ENCODE measurements at places on chromosomes 13 and 19.

DNA sequence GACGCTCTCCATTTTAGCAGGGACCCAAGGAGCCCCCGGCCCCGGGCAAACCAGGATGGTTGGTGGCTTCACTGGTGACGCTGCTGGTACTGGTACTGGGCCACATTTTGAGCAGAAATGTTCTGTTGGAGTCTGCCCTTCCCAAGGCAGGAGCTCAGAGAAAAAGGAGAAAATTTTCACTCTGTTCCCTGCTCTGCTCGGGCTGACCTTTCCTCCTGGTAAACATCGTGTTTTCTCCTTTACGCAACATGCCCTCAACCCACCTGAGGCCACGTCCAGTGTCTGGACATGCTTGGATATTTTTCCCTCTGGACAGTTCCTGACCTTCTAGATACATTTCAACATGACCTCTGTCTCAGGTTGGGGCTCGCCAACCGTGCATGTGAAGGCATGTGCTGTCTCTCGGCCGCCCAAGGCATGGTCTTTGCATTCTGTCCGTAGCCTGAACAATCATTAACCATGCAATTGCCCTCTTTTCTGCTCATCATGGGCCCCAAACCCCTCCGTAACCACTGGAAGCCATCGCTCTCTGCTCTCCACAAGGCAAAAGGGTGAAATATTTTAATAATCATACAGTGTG lies 115.2 kb upstream of the PEG3 start:
- no peak for DNase-seq

GRCh38 chr19:10929402-10929794 lies 787 bp downstream of the TIMM29 start:
- DNase-seq = no peak

DNA sequence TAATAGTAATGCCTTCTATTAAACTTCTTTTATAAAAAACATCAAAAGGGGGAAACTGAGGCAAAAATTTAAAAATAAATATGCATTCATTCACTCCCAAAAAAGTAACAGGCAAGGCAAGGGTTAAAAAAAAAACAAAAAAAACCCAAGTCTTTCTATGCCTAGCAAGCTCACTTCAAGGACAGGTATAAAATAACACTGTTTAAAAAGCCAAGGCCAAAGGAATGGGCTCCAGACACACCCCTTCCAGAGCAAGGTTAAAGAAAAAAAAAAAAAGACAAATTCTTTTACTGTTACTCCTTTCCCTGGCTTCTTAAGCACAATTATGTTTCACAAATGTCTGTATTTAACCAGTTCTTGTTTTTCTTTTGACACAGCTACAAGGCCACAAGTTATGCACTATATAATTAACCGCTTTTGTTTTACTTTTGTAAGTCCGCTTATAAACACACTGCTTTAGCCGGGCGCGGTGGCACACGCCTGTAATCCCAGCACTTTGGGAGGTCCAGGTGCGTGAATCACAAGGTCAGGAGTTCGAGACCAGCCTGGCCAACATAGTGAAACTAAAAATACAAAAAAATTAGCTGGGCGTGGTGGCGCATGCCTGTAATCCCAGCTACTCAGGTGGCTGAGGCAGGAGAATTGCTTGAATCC lies 3.6 kb downstream of the SIGLEC11 start:
- no peak for DNase-seq

DNA sequence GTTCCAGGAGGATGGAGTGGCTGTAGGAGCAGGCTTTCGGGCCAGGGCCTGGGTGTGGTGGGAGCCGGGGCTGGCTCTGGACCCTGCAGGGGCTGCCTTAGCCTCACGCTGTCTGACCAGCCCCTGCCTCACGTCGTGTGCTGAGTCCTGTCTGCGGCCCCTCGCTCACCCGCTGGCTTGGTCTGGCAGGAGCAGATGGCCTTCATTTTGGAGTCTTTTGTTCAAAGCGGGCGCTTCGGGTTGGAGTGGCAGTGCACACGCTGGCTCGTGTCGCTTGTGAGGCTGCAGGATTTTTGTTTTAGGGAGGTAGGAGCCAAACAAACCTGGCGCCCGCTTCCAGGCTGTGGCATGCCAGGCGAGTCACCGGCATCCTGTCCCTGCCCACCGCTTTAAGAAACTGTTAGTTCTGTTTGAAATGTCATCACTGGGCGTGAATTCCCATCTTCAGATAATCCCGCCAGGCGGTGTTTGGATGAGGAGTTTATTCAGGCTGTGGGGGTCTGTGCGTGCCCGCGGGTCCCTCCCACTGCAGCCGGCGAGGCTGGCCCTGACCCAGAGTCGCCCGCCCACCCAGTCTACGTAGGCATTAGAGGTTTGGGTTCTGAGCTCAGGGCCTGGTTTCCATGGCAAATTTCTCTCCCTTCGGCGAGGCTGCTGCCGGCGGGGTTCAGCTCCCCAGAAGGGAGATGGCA lies 89.8 kb downstream of the KDM4B start:
- DNase-seq = no peak

Data from uterus (tissue), 4 donors.